ENCODE measurements at places on chromosomes 3 and 15.

GRCh38 chr3:14431452-14431916, 29.1 kb downstream of the SLC6A6 start:
- DNase-seq: no peak

- DNase-seq: no peak
These were observed 23.6 kb downstream of the NCK1 start for GRCh38 chr3:136885357-136886213.

DNA sequence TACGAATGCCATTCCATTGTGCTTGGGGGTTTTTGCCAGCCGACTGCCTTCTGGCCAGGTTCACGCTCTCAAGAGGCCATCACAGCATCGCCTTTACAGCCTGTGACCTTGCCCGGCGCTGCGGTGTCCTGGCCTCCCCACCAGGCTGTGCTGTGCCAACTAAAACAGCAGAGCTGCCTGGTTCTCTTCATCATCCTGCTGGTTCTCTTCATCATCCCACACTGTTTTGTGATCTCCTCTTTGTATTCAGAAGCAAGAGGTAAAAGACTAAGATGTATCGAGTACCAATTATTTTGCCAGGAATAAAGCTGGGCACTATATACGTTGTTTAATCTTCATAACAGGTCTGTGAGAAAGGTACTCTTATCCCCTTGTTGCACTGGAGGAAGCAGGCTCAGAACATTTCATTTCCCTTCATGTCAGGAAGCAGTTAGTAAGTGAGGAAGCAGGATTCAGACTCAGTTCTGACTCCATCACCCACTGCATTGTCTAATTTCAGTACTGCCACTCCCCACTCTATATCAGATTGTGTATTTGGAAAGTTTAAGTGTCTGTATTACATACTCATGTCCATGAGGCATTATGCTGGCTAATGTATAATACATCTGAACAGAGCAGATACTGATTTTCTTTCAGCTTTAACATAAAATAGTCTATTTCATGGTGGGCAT, 92.7 kb downstream of the LRRC28 start:
- no peak for DNase-seq

DNA sequence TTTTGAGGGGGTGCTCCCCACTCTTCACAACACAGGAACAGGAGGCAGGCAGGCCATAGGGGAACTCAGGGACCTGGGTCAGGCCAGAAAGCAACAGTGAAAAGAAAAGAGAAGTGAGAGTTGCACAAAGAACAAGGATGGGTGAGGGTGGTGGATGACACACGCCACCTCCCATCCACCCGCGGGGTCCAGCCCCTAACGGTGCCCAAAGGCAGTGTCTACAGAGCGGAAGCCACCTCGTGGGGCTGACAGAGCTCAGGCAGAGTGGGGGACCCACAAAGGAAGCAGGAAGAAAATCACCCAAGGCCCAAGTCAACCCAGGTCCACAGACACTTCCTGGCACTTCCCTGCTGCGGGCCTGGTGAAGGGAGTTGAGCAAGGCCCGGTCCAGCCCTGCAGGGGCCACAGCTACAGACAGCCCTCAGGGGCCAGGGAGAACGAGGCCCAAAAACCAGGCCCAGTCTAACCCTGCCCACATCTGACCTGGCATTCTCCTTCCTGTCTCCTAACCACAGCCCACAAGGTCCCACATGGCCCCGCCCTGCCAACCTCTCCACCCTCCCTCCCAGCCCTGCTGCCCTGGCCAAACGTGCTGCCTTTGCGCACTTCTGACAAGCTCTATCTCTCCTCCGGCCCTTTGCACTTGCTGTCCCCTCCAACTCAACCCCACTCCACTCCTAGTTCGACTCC, 5.9 kb downstream of the NUP210 start:
- DNase-seq: no peak

- DNase-seq: no peak
These were observed 298.2 kb upstream of the SATB1 start for GRCh38 chr3:18723206-18723810.

GRCh38 chr3:133476971-133477375, 77.1 kb downstream of the BFSP2 start:
- DNase-seq: no peak

GRCh38 chr3:142057331-142057725, 92.0 kb downstream of the TFDP2 start:
- DNase-seq: no peak

DNA sequence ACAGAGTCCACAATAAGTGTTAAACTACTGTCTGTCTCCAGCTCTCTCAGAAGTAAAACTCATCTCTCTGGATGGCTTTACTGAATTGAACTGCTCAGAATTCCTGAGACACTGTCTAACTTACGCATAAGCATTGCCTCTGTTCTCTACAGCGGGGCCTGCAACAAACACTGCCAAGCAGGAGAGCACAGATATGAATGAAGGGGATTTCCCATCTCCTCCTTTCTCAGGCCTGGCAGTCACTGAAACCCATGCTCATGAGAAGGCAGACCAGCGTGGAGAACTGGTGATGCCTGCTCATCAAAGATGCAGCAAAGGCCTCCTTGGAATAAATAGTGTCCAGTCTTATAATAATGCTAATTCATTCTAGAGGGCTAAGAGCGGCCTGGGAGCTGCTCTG, 10.3 kb downstream of the RASGRP1 start:
- no peak for DNase-seq

DNA sequence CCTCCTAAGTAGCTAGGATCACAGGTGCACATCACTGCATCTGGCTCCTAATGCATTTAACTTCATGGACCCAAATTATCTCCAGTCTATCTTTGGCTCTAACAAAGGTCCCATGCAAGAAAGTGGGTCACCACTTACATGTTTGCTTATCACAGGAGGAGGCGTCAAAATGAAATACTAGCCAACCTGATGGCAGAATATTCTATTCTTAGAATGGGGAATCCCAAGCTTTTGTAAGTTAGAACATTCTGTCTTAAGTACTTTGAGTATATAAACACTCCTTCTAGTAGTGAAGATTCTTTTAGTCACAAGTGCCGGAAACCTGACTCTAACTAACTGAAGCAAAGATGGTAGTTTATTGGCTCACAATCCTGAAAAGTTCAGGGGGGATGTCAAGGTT, 72.0 kb upstream of the ADAMTS9 start:
- DNase-seq: no peak

GRCh38 chr3:23329471-23330105, 126.5 kb downstream of the UBE2E2 start:
- no peak for DNase-seq

GRCh38 chr3:155065537-155065936, 14.6 kb upstream of the MME start:
- DNase-seq: no peak

DNA sequence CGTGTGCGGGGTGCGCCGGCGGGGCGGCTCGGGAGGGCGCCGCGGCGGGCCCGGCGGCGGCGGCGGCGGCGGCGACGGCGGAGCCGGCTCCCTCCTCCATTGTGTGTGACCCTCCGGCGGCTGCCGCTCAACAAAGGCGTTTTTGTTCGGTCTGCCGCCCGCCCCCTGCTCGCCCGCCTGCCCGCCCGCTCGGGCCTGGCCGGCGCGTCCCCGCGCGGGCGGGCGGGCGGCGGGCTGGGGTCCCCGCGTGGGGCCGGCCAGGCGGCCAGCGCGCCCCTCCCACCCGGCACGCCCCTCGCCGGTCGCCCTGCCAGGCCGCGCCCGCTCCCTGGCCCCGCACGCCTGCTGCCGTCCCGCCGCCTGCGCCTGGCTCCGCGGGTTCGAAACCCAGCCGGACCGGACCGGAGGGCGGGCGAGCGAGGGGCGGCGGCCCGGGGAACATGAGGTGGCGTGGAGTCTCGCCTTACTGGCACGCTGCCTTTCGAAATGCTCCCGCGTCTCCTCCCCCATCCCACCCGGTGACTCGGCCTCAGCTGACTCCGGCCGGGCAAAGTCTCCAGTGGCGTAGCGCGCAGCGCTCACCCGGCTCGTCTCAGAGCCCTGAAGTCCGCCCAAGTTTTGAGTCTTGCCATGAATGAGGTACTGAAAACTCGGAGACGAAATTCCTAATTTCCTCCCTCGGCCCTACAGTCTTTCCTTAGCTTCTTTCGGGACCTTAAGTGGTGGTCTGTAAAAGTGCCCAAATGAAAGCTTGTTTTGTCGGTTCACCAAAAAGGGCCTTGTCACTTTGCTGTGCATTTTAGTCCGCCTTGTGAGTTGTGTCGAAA, 588 bp downstream of the MAPK6 start:
- peak; percentile 81 for DNase-seq

DNA sequence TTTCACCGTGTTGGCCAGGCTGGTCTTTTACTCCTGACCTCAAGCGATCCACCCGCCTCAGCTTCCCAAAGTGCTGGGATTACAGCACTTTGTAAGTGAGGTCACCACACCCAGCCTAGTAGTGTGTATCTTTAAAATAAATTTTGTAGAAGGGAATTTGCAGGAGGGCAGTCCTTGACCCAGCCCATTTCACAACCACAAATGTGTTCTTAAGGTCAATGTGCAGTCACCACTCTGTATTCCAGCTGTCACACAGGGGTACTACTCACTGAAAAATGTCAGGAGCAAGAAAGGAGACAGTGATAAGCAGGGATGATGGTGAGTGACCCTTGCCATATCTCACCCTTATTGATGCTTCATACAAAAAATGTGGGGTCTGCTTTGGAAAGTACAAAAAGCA, 98.5 kb downstream of the FRMD5 start:
- no peak for DNase-seq

DNA sequence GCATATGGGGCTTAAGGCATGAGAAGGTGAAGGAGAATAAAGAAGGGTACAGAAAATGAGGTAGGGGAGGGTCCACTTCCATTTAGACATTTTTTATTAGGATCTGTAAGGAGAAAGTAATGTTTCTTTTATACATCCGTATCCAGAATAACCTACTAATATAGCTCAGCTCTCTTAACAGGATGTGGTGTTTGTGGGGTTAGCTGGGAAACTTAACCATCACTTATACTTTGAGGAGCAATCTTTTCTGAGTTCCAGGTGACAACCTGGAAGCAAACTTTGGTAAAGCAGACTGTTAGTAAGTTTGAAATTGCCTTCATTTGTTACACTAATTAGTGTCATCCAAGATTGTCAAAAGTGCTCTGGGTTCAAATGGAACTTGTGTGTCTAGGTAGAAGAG, 36.6 kb downstream of the BUB1B start:
- no peak for DNase-seq

GRCh38 chr15:84911879-84912660, 27.6 kb downstream of the SLC28A1 start:
- DNase-seq: no peak

All from HAP-1 (cell line).